Activated CD8-positive, alpha-beta T cell treated with anti-CD3 and anti-CD28 coated beads, Interleukin-2, amount 10 ng/mL, durations not matched to agents 7 days and 5 days (primary cell): ENCODE measurements at places on chromosomes 5 and 9. TPM values are rescaled to one million over a fixed set of nuclear protein-coding genes. Genes with fewer than 3 reads are reported as not detected.

DNA sequence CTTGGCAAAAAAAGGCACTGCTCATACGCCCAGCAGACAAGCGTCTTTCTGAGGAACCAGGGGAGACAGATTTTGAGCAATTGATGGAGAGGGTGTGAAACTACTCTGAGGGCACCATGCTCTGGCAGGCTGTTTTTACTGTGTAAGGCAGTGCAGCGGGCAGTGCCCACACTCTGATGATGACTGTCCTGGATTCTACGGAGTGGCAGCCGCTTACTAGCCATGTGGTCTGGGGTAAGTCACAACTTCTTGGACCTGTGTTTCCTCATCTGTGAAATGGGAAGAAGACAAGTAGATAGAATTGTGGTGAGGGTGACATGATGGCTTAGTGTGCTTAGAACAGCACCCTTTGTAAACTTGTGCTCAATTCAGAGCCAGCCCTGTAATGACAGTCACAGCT, 38.8 kb downstream of the FABP6 start:
- no peak for DNase-seq

- DNase-seq, result no peak
Observed at GRCh38 chr5:29894668-29895067, 1298.8 kb upstream of the CDH6 start.

GRCh38 chr9:17013010-17013409, 121.8 kb upstream of the CNTLN start:
- DNase-seq, result no peak

GRCh38 chr9:134896834-134897583, 16.4 kb downstream of the FCN2 start:
- DNase-seq, result no peak

DNA sequence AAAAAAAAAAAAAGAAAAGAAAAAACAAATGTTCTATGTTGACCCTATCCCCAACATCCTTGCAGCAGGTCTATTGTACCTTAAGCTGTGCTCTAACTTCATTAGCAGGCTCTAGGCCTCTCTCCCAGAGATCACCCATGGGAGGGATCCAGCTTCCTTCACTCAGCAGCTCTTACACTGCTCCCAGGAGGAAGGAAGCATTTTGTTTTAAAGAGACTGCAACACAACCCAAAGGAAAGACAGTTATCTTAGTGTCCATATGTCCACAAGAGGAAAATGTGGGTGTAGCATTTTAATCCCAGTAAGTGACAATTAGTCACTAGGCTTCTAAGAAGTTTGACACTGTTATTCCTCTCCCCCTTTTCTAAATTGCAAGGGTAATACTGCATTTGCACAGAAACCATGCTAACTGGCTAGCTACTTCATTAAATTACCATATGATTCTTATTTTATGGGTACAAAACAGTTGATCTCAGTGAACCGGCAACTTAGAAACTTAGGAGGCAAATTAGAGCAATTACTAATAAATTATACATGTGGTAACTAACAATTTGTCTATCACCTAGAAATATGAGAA, 58.8 kb downstream of the MARCHF3 start:
- no peak for DNase-seq

Gene ACTBL2
- total RNA-seq, result not detected

DNA sequence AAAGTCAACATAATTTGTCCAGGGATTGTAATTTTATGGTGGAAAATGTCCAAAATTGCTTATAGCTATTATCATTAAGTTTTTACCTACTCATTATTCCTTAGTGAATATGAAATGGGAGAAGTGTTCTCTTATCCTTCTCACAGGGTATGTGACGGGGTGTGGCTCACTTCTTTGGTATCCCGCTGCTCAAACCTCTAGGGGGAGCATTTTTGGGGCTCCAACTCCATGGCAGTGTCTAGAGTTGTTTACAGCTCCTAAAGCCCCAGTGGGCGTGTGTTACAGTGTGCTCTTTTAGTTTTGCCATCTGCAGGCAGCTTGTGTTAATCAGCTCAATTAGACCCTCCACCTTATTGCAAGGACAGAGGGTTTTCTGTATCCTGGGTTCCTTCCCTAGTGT, 89.4 kb downstream of the CDKN2A start:
- no peak for DNase-seq

Gene TMEM174
- not detected for total RNA-seq

Gene C5orf58
- total RNA-seq, result not detected

Gene SLCO6A1
- not detected for total RNA-seq

GRCh38 chr5:176788941-176789872, 21.2 kb upstream of the UNC5A start:
- DNase-seq, result no peak

Gene CTNNAL1
- 21.4 TPM for total RNA-seq

- DNase-seq, result no peak
Observed at GRCh38 chr9:136044207-136044970, 50.7 kb downstream of the NACC2 start.

Gene PAPPA
- not detected for total RNA-seq

GRCh38 chr5:154078272-154078671, 39.5 kb downstream of the MFAP3 start:
- DNase-seq, result no peak

DNA sequence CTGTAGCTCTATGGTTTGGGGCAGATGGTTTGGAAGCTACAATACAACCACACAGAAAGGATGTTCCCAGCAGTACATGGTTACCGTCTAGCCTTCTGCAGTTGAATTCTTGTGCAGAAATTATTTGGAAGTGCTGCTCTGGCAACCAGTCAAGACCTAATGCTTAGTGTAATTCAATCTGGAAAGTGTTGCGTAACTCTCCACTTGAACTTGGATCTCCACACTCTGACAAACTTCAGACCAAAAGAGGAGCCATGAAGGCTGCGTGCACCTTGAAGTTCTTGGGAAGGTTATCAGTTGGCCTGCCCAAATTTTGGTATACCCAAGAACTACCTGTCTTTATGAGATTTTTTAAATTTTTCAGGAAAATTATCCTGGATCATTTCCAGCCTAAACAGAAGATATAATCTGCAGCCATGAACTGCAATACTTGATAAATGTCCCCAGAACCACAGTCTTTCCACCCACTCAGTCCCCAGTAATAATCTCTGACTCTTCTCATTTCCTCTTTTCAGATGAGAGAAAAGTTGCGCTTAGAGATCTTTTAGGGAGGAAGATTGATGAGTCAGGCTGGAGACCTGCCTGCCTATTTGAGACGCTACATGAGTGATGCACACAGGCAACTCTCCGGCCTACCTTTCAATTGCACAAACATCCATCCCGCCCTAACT, 159.9 kb downstream of the FANCC start:
- DNase-seq, result no peak

- no peak for DNase-seq
Observed at GRCh38 chr9:123929177-123929869, 603 bp downstream of the DENND1A start.

- no peak for DNase-seq
Observed at GRCh38 chr5:142545650-142546322, 140.1 kb downstream of the FGF1 start.

- no peak for DNase-seq
Observed at GRCh38 chr9:81861644-81862043, 66.6 kb upstream of the SPATA31D4 start.

Gene BTNL3
- total RNA-seq, result not detected

Gene SLC6A19
- not detected for total RNA-seq

DNA sequence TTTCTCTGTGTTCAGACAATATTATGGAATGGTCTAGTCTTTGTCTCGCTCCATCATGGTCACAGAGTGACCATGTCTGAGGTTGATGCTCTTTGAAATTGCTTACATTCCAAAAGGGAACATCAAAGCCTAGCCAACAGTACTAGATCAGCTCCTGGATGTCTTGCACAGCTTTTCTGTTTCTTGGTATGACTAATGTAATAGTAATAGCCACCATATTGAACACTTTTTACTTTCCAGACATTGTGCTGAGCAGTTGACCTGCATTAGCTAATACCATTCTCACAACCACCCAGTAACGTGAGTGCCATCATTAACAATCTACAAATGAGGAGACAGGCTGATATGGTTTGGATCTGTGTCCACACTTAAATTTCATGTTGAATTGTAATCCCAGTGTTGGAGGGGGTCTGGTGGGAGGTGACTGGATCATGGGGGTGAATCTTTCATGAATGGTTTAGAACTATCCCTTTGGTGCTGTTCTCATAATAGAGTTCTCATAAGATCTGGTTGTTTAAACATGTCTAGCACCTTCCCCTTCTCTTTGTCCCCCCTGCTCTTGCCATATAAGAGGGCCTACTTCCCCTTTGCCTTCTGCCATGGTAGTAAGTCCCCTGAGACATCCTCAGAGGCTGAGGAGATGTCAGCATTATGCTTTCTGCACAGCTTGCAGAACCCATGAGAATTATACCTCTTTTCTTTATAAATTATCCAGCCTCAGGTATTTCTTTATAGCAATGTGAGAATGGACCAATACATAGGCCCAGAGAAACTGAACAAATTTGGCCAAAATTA, 577.5 kb upstream of the CLINT1 start:
- DNase-seq, result no peak

DNA sequence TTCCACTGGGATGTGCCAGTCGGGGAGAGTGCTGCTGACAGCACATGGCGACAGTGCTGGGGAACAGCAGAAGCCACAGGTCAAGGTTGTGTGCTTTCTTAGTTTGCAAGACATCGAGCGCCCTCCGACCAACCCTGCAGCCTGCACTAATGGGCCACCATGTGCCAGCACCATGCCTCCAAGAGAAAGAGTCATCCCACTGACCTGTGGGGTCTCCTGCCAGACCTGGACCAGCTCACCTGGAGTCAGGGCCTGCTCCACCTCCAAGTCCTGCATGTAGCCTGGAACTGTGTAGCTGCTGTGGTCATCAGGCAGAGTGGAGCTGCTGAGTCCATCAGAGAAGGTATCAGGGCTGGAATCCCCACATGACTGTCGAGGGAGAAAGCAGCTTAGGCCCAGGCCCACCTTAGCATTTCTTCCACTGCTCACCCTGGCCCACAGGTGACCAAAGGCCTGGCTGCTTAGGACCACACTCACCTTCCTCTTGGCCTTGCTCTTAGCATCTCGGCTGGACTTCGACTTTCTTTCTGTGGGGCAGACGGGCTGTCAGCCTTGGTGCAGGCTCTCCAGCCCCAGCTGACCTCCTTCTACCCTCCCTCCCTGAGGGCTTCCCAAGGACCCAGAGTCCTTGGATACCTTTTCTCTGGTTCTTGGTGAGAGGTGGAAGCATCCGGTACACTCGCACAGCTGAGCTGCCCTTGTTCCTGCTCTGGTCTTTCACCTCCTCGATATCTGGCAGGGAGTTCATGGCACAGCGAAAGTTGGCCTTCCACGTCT, 4.1 kb downstream of the IRF1 start:
- peak; percentile 20 for DNase-seq

DNA sequence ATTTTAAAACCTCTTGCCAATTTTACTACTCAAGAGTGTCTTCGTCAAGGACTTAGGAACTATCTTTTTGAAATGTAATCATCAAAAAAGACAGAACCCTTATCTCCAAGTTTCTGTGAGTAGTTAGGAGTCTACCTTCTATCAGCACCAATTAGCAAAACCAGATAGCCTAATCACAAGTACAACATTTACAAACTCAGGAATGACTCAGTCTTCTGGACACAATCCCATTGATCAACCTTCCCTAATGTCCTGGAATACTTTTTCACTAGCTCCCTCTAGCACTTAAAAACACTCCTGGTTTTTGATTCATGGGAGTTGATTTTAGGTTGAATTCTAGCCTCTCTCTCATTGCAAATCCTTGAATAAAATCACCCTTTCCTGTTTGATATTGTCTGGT, 680.7 kb downstream of the PRR16 start:
- no peak for DNase-seq

Gene SPINK1
- total RNA-seq, result not detected

GRCh38 chr9:134566936-134567335, 74.7 kb upstream of the COL5A1 start:
- no peak for DNase-seq

Gene IFNA14
- not detected for total RNA-seq

Gene GDF9
- total RNA-seq, result 0.92 TPM

Gene IRX4
- not detected for total RNA-seq

DNA sequence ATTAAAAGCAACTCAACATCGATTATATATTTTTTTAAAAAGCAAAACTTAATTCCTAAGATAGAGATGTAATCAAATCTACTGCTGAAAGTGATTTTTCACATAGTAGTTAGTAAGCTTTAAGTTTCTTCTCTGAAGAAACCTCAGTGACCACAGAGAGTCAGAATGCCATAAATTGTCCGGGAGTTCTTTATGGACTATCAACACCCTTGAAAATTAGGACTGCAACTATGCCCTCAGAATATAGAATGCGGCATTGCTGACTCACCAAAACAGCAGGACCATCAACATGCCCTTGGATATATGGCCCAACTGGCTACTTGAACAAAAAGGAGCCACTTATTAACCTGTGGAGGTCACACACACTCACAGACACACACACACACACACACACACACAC, 228.9 kb upstream of the SNX2 start:
- DNase-seq, result no peak

Gene C9orf50
- not detected for total RNA-seq

- no peak for DNase-seq
Observed at GRCh38 chr5:134638760-134639201, 6.2 kb upstream of the SAR1B start.

Gene GOLM1
- 1.2 TPM for total RNA-seq

Gene TAF9
- total RNA-seq, result 52.0 TPM

Gene SLC46A2
- total RNA-seq, result not detected

GRCh38 chr9:97403746-97404316, 8.1 kb upstream of the TDRD7 start:
- DNase-seq, result no peak

- DNase-seq, result no peak
Observed at GRCh38 chr5:149559706-149560105, 8.5 kb upstream of the CSNK1A1 start.

DNA sequence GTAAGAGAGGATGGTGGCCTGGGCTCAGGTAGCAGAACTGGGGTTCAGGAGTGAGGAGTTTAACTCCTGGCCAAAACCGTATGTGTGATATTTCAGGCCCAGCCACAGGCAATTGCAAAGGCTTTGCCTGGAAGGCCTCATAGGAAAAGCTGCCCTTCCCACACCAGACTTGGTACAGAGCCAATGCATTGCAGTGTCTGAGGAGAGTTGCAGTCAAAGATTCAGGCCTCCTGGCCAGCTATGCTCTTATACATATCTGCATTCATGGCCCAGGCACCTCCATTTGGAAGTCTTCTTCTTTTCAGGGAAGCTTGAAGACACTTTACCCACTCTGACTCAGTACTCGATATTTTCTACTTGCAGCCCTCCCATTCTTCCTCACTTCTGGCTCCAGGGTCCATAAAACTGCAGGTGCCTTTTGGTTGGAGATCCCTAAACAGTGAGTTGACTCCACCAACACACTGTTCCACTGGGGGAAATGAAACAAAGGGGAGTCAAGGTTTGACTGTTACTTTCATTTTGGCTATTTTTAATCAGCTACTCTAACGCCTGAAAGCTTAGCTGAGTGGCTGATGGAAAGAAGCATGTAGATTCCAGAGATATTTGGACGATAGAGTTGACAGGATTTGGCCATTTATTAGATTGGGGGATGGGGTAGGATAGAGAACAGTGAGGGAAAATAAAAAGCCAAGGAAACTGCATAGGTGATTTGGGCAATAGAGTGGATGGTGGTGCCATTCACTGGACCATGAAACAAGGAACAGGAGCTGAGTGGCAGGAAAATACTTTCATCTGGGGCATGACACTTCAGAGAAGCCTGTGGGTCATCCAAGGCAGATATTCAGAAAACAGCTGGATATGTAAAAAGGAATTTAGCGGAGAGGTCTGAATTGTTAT, 30.6 kb upstream of the IL33 start:
- no peak for DNase-seq
